ENCODE measurements at places on chromosomes 16 and 17. TPM values are rescaled to one million over a fixed set of nuclear protein-coding genes. Genes with fewer than 3 reads are reported as not detected.

KRT12 gene
- 0.68 TPM for total RNA-seq

TPSG1 gene
- total RNA-seq: not detected

GJC1 gene
- total RNA-seq: 21.0 TPM

TBC1D28 gene
- 29.3 TPM for total RNA-seq

GP2 gene
- 0.56 TPM for total RNA-seq

ACSM2A gene
- total RNA-seq: 0.12 TPM

CA4 gene
- total RNA-seq: 3.1 TPM

OVCA2 gene
- total RNA-seq: 46.3 TPM

CLEC18B gene
- 42.8 TPM for total RNA-seq

PRDM7 gene
- total RNA-seq: 1.8 TPM

TUBB3 gene
- 61.7 TPM for total RNA-seq

CNTNAP1 gene
- total RNA-seq: 9.0 TPM

PPP1R27 gene
- total RNA-seq: 1.9 TPM

C16orf92 gene
- 91.3 TPM for total RNA-seq

UMOD gene
- 3.8 TPM for total RNA-seq

MBTPS1 gene
- 122 TPM for total RNA-seq

TP53TG3C gene
- total RNA-seq: 11.7 TPM

TTLL6 gene
- 18.5 TPM for total RNA-seq

NGFR gene
- 20.6 TPM for total RNA-seq

RHOT2 gene
- total RNA-seq: 176 TPM

DNAI2 gene
- total RNA-seq: 19.6 TPM

ZNF597 gene
- 11.0 TPM for total RNA-seq

TBC1D3K gene
- 2.0 TPM for total RNA-seq

MFAP4 gene
- 55.7 TPM for total RNA-seq

LGALS9B gene
- total RNA-seq: not detected

KRTAP2-1 gene
- not detected for total RNA-seq

TEX14 gene
- total RNA-seq: 27.7 TPM

CCL3 gene
- 0.56 TPM for total RNA-seq

KRT15 gene
- total RNA-seq: 19.4 TPM

TBC1D3 gene
- not detected for total RNA-seq

SLC7A5 gene
- total RNA-seq: 290 TPM

MRPL10 gene
- 47.4 TPM for total RNA-seq

GJD3 gene
- 2.1 TPM for total RNA-seq

RAB26 gene
- 3.2 TPM for total RNA-seq

SOX8 gene
- 11.2 TPM for total RNA-seq
